ENCODE measurements at places on chromosomes 12 and 14.

GRCh38 chr14:20606190-20606901 is 15.2 kb upstream of the RNASE12 start:
- DNase-seq, result peak; percentile 79

GRCh38 chr14:106845286-106846087 is 1319.1 kb downstream of the TMEM121 start:
- peak; percentile 26 for DNase-seq

DNA sequence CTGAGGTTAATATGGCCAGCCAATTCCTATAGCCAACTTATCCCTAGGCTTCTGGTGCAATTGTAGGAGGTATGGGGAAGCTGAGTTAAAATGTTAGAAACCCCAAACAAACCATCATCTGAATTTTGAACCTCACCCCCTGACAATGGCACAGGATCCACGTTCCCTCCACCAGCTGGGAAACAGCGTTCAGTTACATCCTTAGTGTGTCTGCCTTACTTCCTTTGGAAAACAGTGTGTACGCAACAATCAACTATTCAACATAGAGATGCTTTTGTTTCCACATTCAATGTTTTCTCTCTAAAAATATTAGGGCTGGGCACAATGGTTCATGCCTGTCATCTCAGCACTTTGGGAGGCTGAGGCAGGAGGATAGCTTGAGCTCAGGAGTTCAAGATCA is 203.4 kb downstream of the TTC7B start:
- DNase-seq, result no peak

GRCh38 chr14:60102389-60102788 is 10.7 kb downstream of the PCNX4 start:
- no peak for DNase-seq

GRCh38 chr14:93950948-93951634 is 23.9 kb downstream of the FAM181A start:
- no peak for DNase-seq

- no peak for DNase-seq
Observed at GRCh38 chr14:91290986-91291385, 46.5 kb upstream of the GPR68 start.

DNA sequence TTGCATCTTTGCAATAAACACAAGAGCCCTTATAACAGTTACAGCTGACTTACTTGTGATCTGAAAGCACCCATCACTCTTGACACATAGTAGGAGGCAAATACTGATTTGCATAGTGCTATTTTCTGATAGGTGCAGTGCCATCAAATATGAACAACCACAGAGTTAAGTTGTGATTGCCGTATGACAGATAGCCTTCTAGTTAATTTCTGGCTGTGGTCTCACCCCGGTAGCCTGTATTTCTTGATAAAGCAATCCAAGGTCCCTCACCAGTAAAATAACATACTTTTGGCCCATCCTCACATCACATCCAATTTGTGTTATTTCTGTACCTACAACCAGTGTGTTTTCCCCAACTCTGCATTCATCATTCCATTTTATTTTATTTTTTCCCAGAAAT is 23.3 kb upstream of the STYK1 start:
- no peak for DNase-seq

- no peak for DNase-seq
Observed at GRCh38 chr14:55580470-55581341, 699 bp downstream of the KTN1 start.

- DNase-seq, result no peak
Observed at GRCh38 chr14:64755781-64756221, 51.6 kb downstream of the PLEKHG3 start.

DNA sequence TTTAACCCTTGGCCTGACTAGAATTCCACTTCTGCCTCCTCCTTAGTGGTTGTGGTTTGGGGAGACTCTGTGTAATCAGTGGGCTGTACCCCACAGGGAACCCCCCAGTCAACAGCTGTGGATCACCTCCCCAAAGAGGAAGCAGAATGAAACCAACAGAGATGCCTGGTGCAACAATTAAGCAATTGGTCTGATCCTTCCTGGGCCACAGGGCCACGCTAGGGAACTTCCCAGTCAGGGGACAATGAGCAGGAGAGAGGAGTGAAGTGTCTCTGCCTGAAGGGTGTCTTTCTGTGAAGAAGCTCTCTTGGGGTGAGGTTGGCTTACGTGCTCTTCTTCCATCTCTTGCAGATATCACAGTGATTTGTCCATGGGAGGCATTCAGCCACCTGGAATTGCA is 8.2 kb downstream of the PDE6H start:
- no peak for DNase-seq

DNA sequence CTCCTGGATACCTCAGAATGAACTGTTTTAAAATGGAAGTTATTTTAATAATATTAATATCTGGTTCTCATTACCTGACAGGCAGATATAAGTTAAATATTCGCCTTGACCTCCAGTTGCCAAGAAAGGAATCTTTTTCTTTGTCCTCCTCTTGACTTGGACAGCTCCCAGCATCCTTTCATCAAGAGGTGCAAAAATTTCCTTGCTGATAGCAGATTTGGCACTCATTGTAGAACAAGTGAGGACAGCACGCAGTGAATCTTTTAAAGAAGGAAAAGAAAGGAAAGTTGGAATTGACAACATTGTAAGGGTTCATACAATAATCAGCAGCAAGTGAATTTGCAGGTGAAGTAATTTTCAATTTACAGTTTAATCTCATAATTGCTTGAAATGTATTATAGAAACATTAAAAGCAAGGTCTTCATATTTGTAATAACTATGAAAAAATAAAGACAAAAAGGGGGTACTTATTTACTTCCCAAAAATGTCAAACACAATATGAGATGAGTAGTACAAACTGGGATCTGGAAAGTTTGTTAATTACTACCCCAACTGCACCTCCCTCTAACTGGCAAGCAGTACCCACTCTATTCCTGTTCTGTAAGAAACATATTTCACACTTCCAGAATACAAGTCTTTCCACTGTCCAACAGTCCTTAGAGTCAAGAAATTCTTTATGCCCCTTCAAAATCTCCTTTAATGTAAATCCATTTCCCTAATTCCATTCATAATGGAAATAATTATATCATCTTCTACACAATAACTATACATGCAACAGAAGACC is 75.2 kb downstream of the STXBP6 start:
- DNase-seq, result no peak

DNA sequence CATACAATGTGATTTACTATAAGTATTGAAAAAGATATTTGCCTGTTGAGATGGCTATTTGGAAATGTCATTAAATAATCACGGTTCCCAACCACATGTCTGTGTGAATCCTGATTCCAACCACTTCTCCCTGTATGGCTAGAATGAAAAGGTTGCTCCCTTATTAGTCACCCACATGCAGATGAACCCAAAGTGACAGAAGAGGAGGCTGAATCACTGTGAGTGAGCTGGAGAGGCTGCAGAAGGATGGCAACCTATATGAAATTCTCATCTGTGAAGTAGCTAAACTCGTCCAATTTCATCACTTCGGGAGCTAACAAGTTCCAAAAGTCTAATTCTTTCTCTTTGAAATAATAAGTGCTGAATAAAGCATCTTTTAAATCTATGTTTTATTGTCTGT is 300.5 kb downstream of the PRKD1 start:
- no peak for DNase-seq

GRCh38 chr14:35814371-35815005 is 5.4 kb upstream of the RALGAPA1 start:
- no peak for DNase-seq

DNA sequence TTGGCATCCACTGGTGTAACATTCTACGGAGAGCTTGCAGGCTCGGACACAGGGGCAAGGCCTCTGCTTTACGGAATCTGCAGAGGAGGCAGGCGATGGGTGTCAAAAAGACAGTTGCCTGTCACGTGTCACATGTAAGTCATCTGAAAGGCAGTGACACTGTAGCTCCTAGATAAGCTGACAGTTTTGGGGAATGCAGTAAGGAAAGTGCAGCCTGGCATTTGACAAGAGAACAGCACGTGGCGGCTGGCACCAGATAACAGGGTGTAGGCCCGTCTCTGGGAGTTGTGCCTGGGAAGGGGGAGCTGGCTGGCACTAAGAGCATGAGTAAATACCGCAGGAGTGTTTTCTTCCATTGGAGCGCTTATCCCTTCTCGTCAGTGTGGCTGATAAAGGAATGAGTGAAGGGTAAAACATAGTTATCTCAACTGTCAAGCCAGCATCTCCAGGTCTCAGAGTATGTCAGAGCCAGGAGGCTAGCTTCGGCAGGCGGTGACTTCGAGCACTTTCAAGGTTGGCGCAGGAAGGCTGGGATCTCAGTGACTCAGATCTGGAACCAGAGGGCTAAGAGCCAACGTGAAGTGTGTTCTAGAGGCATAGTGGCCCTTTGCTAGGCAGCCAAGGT is 26.1 kb downstream of the ADCK1 start:
- no peak for DNase-seq

DNA sequence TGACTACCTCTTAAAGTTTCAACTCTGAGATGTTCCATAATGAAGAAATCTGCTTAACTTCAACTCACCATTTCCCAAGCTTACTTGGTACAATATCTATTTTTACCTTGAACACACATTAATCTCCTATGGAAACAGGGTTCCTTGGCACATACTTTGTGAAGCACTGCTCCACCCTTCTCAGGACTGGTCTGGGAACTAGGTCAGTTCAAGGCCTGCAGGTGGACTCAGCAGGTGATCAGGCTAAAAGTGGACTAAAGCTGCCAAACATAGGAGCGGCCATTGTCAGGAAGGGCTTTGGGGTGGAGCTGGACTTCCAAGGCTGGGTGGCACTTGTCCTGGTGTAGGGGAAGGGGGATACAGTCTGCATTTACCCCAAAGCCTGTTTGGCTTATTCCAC is 202.3 kb downstream of the NUAK1 start:
- no peak for DNase-seq

- no peak for DNase-seq
Observed at GRCh38 chr14:61516964-61517653, 178.2 kb upstream of the HIF1A start.

GRCh38 chr12:1799051-1799881 is 21.1 kb upstream of the LRTM2 start:
- peak; percentile 5 for DNase-seq

DNA sequence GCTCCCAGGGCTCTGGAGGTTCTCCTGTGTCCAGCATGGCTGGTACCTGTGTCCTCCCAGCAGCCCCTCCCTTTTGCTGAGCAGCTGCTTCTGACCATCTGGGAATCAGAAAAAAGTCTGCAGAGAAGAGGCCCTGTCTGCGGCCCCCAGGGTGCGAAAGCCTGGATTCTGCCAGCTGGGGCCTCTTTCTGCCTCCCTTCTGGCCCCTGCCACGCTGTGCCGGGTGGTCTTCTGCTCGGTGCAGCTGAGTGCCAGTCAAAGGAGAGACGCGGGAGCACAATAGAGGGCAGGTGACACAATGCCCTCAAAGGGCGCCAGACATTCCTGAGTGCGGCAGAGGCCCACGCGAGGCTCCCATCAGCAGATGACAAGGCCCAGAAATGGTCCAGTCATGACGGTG is 12.6 kb downstream of the BTBD6 start:
- DNase-seq, result no peak

GRCh38 chr14:25231004-25231403 is 181.1 kb upstream of the STXBP6 start:
- DNase-seq, result no peak
